ENCODE measurements at places on chromosomes 13 and 19.
A peak's percentile ranks its signal among the peaks of the same experiment; 100 is the strongest.

- DNase-seq, result peak; percentile 5
Observed at GRCh38 chr19:33299051-33299688, 3.2 kb downstream of the CEBPA start.

DNA sequence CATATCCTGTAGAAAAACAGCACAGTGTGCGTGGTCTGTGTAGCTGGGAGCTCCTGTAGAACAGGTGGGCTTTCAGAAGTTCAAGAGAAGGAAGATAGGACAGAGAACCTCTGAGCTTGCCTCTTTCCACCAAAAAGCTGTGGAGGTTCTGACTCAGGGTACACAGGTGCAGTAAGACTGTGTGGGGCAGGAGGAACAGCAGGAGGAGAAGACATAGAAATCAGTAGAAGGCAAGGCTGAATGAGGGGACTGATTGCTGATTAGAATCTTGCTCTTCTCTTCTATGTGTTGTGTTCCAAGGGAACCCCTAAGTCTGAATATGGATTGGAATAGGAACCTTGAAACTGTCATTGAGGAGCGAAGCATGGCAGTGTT is 122.7 kb downstream of the AKAP11 start:
- no peak for DNase-seq

- no peak for DNase-seq
Observed at GRCh38 chr13:34078334-34078999, 260.5 kb downstream of the RFC3 start.

GRCh38 chr13:73935991-73936390 is 198.2 kb downstream of the KLF12 start:
- DNase-seq, result no peak

DNA sequence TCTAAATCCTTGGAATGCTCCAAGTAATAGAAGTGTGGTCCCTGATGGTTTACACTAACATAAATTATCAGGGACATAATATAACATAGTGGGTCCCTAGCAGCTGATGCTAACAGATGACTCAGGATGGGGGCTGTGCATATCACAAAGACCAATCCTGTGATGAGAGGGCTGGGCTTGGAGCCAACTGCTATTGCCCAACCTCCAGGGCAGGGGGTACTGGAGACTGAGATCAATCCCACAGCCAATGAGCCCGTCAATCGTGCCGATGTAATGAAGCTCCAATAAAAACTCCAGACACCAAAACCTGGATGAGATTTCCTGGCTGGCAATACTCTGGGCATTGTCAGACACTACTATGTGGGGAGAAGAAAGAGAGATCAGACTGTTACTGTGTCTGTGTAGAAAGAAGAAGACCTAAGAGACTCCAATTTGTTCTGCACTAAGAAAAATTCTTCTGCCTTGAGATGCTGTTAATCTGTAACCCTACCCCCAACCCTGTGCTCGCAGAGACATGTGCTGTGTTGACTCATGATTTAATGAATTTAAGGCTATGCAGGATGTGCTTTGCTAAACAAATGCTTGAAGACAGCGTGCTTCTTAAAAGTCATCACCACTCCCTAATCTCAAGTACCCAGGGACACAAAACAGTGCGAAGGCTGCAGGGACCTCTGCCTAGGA is 33.4 kb downstream of the ABCC4 start:
- no peak for DNase-seq

GRCh38 chr19:47227352-47228167 is 3.4 kb downstream of the BBC3 start:
- DNase-seq, result no peak

DNA sequence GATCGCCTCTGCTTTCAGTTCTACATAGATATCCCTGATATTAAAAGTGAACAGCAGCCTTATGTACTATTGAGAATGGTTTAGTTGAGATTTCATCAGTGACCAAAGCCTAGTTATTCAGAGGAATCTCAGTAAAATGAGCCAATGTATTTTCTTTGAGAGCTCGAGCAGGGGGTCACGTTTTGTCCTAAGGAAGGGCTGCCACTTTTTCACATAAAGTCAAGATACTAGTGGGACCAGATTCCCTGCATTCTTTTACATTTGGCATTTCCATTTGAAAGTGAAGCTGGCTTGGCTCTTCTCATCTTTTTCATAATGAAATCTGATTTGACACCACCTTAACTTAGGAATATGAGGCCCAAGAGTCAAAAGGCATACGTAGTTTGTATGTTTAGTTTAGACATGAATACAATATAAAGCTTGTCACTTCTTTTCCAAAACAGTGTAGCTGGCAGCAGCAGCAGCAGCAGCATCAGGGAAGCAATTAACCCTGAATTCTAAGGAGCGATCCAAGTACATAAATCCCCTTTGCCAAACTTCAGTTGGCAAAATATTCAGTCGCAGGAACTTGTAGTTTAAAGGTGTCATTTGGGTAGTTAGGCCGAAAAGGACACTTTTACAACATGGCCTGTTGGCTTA is 1752.2 kb upstream of the PCDH20 start:
- no peak for DNase-seq

DNA sequence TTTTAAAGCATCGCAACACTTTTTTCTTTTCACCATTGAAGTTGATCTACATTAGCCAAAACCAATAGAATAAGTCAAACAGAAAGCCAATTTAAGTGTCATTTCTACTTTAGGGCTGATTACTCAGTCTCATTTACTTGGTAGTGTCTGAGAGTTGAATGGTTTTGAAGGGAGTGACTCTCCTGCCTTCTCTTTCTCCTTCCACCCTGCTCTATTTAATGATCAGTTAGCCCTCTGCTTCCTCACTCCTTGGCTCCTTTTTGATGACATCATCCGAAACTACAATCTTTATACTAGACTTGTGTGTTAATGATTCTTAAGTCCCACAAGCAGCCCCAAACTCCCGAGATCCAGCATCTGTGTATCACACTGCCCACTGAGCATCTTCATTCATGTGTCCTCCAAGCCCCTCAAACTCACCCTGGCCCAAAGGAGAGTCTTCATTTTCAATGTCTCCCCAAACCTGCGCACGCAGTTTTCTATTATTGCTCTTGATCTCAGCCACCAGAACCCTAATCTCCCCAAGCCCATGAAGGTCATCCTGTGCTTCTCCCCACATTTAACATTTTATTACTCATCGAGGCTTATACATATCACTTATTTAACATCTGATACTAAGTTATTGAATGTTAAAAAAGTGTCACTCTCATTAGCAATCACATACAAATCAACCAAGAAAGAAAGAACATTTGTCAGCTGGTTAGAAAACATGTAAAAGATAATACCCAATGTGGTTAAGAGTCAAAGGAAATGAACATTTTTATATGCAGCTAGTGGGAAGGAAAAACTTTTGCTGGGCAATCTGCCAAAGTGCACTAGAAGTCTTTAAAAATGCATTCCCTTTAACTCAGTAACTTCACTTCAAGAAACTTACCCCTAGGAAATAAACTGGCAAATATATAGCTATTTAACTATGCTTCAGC is 32.2 kb upstream of the ARGLU1 start:
- DNase-seq, result no peak

- peak; percentile 44 for DNase-seq
Observed at GRCh38 chr19:49869009-49869483, 1.7 kb upstream of the PNKP start.

- DNase-seq, result no peak
Observed at GRCh38 chr13:44230736-44231135, 142.9 kb upstream of the SERP2 start.

- no peak for DNase-seq
Observed at GRCh38 chr13:64083811-64084210, 2668.2 kb upstream of the PCDH20 start.

GRCh38 chr19:15464394-15465385 is at the start of gene RASAL3:
Gene RASAL3 (minus strand): TSS chr19:15464544. CDS start chr19:15464358, 186 bp downstream.
- DNase-seq, result peak; percentile 67

DNA sequence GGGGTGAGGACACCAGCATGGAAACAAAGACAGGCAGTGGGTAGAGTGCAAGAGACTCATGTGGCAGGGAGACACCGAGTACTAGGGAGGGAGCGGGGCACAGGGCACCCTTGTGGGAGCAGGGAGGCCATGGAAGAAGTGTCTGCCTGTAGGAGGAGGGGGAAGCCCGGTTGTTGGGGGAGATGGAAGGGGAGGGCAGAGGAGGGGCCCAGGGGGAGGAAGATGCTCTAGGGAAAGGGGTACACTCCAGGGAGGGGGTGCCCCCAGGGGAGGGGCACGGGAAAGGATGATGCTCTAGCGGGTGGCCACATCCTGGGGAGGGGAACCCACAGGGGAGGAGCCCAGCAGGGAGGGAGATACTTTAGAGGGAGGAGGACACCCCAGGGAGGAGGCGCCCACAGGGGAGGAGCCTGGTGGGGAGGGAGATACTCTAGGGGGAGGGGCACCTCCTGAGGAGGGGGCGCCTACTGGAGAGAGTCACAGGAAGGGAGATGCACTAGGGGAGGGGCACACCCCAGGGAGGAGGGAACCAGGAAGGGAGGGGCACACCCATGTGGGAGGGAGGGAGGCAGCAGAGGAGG is 24.9 kb downstream of the CPAMD8 start:
- no peak for DNase-seq

- DNase-seq, result no peak
Observed at GRCh38 chr13:29458419-29458818, 137.1 kb downstream of the SLC7A1 start.

DNA sequence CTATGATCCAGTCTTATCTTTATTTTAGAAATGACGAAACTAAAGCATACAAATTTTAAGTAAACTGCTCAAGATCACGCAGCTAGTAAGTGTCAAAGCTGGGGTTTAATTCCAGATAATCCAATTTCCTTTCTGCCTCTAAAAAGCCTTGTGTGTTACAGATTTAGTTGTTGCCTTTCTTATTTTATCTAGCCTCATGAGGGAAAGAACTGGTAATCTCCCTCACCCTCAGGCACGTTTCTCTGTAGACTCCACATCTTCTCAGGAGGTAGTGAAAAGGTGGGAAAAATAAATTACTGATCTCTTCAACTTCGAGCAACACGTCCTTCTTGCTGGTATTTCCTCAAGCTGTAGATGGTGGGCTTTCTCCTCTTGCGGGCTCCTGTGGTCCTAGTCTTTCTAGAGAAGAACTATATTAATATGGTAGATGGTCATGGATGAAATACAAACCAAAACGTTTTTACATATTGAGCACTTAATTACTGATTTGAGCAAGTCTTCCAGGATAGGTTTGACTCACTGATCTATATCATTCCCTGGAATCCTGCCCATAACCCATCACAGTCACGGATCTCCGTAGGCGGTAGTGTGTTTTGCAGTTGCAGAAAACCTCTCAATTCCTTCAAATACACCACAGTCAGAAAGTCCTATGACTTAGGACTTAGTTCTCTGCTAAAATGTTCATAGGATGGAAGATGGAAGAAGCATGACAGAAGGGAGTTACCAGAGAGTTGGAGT is 519.5 kb downstream of the DCT start:
- no peak for DNase-seq

DNA sequence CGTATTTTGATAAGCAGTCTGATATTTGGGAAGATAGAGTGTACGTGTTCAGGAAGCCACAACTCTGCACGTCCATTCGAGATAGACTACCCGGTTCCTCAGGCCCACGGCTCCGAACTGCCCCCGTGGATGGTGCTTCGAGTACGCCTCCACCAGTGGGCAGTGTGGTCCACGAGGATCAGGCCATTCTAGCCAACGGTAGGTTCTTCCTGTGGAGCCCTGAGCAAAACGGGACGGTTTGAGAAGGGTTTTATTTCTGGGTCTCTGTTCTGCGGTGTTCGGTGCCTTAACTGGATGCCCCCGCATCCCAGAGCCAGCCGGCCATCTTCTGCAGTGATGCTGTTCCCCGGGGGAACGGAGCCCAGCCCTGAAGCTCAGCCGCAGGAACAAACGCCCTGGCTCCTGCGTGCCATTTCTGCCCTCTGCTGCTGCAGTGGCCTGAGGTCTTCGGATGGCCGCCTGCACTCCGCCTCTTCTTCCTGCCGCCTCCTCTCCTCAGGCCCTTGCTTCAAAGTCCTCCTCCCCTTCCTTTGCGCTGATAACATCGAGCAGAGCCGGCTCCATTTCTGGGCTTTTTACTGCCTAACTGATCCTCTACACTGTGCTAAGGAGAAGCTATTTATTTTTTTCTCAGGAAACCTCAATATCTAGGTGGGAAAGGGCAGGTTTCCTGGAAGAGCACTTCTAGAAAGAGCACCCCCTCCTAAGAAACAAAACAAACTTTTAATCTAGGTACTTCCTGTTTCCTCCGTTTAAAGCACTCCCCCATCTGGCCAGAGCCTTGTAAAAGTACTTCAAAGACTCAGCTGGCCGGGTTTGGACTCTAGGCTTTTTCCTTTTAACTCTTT is 36.2 kb upstream of the SLC46A3 start:
- DNase-seq, result no peak

GRCh38 chr13:73090116-73090822 is 31.5 kb downstream of the KLF5 start:
- DNase-seq, result no peak

DNA sequence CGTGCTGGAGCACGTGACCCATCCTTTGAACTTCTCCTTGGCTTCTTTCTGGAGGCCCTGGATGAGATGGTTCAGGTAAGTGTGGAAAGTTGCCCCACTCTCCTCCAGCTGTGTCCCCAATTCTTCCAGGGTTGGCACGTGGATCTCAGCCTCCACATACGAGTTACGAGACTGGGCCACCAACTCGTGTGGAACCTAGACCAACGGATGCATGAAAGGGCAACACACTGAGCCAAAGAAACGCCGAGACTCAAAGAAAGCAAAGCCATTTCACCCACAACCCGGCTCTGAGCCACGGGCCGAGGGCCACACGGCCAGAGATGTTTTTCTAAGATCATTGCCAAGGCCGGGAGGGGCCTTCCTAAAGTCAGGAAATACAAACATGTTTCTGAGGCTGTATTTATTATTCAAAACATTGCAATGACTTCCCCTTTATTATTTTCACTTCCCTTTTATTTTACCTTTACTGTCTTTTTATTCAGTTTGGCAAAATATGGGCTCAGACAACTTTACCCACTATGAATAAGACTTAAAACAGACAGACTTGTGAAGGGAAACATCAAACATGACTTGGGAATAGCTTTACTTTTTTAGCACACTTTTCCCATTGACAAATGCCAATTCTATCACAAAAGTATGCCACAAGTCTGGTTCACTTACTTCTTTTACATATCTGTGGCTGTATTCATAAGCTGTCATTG is 94.6 kb downstream of the KL start:
- DNase-seq, result no peak

- no peak for DNase-seq
Observed at GRCh38 chr13:77323858-77324257, 3.0 kb downstream of the MYCBP2 start.

GRCh38 chr19:926589-927350 is 935 bp downstream of the ARID3A start:
- DNase-seq, result peak; percentile 76

GRCh38 chr13:77807431-77808135 is 110.1 kb downstream of the SLAIN1 start:
- DNase-seq, result no peak

GRCh38 chr19:33085570-33086128 is 4.7 kb downstream of the GPATCH1 start:
- no peak for DNase-seq

GRCh38 chr19:33300009-33300893 is 2.1 kb downstream of the CEBPA start:
- DNase-seq, result peak; percentile 5

- DNase-seq, result no peak
Observed at GRCh38 chr13:50068508-50068907, 53.3 kb downstream of the KCNRG start.

GRCh38 chr13:44313674-44314073 is 60.0 kb upstream of the SERP2 start:
- DNase-seq, result no peak

Measured in GM12892 (cell line).